ENCODE measurements at places on chromosomes 2 and 18.
A peak's percentile ranks its signal among the peaks of the same experiment; 100 is the strongest.

DNA sequence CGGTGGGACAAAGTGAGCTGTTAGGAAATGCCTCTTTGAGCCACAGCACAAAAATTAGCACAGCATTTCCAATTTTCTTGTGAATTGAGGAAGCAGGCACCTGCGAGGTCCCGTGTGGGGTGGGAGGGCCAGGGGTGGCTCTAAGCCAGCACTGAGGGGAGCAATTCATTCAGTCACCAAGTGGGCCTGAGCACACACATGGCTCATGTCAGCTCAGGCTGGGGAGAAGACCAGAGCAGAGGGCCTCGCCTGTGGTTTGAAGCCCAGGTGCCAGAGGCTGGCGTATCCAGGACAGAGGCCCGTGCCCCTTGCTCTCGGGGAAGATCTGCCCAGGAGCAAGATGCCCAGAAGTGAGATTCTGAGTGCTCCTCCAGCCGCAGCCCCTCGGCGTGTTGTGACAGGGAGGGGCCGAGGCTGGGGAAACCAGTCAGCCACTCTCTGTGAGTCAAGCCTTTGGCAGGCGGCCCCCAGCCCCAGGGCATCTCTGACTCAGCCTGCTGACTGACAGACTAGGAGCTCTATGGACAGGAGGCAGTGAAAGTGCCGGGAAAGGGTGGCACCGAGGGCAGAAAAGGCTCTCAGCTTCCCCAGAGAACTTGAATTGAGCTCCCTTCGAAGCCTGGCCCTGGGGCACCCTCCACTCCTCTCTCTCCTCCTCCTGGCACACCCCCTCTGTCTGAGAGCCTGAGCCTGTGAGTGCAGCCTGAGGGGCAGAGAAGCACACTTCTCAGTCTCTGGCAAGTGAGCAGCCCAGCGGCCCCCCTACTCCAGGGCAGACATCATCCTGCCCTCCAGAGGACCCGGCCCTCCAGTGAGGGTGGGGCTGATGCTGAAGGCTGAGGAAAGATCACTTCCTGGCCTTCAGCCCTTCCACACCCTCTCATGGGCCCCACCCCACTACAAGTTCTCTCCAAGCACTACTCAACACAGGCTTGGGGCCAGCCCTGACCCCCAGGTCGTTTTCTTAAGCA lies 32.3 kb downstream of the CYP26B1 start:
- no peak for DNase-seq

DNA sequence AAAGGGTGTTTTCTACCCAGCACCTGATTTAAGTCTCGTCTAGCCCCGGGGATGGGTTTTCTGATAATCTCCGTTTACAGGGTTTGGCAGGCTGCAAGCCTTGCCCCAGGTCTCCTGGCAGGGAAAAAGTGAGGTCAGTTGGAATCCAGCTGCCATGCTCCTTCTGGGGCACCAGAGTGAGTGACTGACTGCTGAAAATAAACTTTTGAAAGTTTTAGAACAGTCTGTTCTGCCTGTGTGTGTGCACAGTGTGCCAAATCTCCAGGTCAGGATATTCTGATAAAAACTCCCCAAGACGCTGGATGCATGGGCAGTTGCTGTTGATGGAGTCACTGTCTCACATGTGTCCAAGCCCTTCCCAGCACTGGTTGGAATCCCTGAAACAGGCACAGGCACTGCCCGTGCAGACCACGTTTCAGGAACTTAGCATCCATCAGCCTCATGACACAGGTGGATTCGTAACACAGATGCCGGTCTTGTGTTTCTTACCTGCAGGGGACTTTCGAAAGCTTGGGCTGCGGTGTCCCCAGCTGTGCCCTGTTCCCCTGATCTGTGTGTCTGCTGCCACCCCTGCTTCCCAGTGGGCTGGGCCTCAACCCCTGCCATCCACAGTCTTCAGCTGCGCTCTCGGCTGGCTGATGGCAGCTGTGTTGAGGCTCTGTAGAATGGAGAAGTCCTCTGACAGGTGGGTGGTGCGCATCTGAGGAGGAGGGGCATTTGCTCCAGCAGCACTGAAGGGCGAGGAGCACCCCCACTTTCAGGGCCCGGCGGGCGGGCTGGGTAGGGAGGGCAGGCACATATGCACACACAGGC lies 65.0 kb downstream of the SH3RF3 start:
- no peak for DNase-seq

DNA sequence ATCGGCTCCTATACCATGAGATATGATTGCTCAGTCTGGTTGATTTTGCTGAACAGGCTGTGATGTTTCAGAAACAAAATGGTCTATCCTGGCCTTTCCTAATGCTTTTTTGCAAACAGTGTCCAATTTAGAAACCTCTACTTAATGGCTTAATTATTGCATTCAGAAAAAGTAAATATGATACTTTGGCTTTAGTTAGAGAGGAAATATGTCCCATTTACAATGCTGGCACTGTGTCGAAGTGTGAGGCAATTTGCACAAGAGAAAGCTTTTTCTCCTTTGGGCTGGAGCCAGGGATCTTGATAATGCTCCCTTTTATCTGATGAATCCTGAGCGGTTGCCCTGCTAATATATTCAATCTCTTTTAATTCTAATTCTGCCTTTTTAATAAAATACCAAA lies 418.9 kb downstream of the EPHA4 start:
- DNase-seq: no peak

GRCh38 chr18:75083761-75084160 lies 125.2 kb downstream of the PTGR3 start:
- no peak for DNase-seq

DNA sequence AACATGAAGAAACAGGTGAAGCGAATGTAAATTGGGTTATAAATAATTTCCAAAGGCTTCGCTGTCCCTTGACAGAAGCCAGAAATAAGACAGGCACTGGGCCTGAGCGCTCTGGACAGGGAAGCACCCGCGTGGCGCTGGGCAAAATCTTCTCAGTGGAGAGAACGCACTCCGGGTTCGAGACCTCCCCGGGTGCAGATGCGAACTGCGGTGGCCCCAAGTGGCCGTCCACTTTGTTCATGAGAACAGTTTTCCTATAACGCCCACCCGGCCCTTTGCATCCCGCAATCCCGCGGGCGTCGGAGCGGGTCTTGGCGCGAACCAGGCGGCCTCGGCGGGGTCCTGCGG lies 651 bp upstream of the DPYSL5 start:
- DNase-seq: no peak

- no peak for DNase-seq
Measured at GRCh38 chr2:199955007-199955338, 318 bp downstream of the TYW5 start.

DNA sequence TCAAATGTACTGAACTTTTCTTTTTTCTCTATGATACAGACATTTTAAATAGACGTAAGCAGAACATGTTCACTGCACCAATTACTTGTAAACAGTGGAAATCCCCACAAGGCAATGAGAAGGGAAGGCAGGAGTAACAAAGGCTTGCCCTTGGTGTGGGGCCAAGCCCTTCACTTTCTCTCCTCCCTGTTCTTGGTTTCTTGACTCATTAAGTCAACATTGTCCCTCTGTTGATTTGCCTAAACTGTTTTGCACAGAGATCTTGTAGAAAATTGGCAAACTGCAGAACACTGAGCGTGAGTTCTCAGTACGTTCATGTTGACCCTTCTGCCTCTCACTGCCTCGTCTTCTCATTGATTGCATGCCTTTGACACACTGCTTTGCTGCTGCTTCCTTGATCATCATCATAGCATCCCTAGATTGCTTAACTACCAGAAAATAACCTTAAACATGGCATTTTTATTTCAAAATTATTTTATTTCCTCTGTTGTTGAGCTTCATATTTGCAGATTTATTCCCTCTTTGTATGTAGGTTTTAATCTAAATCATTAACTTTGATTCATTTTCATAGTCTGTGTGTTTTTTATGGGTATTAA lies 257.7 kb downstream of the PTGR3 start:
- DNase-seq: peak; percentile 30

- no peak for DNase-seq
Measured at GRCh38 chr2:60764736-60765534, 8.9 kb downstream of the PAPOLG start.

GRCh38 chr2:109264595-109265328 lies 135.8 kb downstream of the SH3RF3 start:
- no peak for DNase-seq

DNA sequence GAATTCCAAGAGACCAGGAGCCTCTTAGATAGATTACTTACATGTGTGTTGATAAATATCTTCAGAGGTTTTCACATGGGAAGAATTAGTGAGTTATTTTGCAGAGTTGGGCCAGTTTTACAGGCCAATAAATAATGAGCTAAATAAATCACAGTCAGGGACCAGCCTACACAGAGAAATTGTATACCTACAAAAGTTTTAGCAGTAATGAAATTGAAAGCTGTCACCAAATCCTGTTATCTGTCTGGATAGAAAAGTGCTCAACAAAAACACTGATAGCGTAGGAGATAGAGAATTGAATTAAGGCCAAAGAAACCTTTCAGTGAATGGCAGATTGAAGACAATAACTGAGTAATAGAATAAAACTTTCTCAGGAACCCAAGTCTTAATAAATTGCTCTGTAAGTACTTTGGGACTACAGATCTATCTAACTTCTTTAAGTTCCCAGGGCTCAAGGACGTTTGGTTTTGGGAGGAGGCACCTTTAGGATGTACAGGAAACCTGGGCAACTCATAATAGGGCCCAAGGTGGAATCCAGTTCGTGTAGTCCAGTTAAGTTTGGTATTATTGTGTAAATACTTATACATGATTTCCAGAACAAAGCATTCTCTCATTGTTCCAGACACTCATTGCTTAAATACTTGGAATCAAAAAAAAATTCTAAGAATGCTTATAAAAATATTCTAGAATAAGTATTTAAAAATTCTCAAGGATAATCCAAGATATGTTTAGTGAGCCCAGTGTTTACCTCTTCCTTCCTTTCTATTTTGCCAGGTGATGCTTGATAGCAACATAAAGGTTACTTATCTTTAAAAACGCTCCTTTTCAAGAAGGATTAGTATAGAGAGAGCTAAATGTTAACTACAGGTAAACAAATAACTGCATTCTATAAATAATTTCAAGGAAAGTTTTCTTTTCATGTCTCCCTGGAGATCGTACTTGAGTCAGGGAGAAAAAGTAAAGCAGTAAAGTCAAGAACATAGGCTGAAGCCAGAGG lies 134.5 kb downstream of the NCKAP5 start:
- no peak for DNase-seq

GRCh38 chr18:1371724-1372123 lies 467.1 kb downstream of the ADCYAP1 start:
- DNase-seq: no peak

GRCh38 chr2:234425639-234426603 lies 71.0 kb downstream of the ARL4C start:
- DNase-seq: peak; percentile 86

GRCh38 chr2:157989227-157989626 lies 112.4 kb upstream of the UPP2 start:
- DNase-seq: no peak

DNA sequence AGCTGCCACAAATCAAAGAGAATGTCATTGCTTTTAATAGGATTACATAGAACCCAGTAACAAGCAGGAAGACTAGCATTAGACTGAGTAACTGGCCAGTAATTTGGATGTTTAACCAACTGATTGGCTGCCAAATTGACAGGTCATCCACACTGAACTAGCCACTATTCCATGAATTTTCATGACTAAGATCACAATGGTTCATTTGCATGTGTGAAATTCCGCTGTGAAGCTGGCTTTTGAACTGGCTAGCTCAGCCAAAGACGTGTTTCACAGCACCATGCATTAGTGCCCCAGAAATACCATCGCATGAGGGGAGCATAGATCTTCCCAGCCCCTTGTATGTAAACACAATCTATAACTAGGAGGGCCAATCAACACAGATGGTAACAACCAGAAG lies 649.8 kb downstream of the ARHGAP15 start:
- no peak for DNase-seq

DNA sequence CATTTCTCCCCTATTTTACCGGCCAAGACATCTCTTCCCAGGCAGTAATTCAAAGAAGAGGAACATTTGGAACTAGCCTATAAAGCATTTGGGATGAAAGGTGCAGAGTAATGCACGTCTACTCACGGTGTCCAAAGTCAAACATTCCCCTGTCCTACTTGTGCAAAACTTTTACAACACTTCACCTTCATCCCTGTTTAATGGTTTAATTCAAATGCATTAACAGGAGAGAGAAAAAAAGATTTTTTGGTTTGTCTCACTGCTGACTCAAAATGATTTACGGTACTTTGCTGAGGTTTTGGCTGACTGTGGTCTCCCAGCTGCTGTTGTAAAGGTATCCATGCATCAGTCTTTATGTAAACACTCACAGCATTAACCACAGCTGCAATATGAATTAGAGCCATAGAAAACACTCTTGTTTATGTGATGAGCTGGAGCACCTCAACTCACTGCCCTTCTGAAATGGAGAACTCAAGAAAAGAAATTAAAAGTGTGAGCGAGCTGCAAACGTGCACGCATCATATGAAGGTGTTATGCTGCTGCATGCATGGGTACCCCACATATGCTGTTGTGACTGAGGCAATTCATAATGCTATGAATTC lies 220.5 kb downstream of the PIEZO2 start:
- no peak for DNase-seq

- DNase-seq: peak; percentile 61
Measured at GRCh38 chr2:85413592-85414420, 3.6 kb upstream of the CAPG start.

DNA sequence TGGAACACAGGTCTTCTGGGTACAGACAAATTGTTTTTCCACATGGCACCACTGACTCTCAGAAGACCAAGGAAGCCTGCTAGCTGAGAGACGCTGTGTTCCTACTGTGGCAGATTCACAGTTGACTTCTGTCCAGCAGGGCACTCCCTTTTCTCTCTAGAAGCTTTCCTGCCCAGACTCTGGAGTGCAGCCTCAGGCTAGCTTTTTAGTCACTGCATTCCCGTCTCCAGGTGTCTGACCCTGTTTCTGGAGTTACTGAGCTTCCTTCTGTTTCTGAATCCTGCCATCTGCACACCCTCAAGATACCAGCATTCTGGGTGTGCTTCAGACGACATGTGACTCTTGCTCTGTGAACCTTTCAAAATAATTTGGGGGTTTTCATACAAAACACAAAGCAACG lies 125.1 kb downstream of the TMEM200C start:
- DNase-seq: no peak

- DNase-seq: no peak
Measured at GRCh38 chr2:54586062-54586461, 129.9 kb downstream of the SPTBN1 start.

DNA sequence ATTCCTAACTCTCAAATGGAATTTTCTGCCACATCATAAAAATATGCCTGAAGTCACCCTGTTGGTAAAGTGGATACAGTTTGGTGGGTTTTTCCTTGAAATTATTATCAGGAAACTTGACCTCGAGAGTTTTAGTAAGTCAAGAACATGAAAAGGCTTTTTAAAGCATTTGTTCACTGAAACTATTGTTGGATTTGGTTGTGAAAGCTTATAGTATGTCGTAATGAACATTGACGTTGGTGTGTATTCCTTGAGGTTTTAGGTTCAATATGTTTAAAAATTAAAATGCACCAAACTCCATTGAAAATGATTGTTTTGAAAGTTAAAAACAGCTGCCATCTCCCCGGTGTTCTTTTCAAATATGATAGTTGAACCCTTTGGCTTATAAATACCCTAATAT lies 30.8 kb downstream of the AOX1 start:
- DNase-seq: no peak

- DNase-seq: no peak
Measured at GRCh38 chr2:32902986-32903385, 43.8 kb upstream of the LTBP1 start.

- DNase-seq: no peak
Measured at GRCh38 chr18:58609536-58609993, 19.3 kb downstream of the ALPK2 start.

Measured in CD4-positive, alpha-beta T cell treated with Interleukin-17A for 4 hours (primary cell).